NCI-H2227 treated with DMSO at 0.1 percent for 48 hours (cell line): ENCODE measurements at places on chromosomes 3 and 15.

DNA sequence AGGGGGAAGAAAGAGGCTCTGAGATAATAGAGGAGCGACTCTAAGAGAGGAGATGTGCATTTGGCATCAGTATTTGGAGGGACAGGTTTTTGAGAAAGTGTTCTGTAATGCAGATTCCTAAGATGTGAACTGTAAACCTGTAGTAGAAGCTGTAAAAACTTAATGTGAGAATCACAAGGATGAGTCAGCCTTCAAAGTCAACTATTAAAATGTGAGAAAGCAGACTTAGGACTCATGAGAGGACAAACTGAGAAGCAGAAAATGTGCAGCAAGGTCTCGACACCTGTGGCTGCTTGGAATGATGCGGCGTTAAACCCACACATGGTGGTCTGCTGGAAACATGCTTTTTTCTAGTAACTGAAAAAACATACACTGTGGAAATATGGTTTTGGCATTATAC lies 36.0 kb downstream of the USP13 start:
- DNase-seq: no peak

GRCh38 chr15:68303560-68304436 lies 26.3 kb downstream of the FEM1B start:
- DNase-seq: no peak

DNA sequence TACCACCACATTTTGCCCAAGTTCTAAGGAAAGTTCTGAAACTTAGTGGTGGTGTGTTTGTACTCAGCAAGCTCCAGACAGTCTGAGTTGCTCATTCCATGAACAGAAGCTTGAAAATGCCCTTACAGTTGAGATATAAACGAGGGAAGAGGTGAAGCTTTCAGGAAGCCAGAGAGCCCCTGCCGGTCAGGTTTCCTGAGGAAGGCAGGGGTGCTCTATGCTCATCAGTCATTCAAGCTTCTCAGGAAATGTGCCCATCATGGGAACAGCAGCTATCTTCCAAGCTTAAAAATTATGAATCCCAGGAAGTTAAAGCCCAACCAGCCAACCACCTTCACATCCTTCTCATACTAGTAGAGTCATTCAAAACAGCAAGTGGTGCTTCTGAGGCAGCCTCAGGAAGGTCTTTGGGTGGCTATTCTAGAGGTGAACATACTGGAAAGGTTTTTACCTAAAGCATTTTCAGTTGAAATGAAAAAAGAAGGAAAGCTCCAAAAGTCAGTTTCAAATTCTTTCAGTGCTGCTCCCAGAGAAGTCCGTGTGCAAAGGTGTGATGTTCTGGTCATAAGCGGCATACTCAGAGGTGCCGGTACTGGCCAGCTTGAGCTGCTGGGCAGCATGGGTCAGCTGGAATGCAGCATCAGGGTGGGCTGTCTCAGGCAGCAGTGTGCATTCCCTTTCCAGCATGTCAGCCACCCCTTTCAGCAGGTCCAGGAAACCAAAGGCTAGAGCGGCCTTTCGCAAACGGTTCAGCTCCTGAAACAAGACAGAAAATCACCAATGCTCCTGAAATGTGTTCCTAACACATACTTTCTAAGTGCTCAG lies 31.8 kb downstream of the INTS14 start:
- no peak for DNase-seq

GRCh38 chr15:36958606-36959005 lies 141.7 kb downstream of the MEIS2 start:
- DNase-seq: no peak

DNA sequence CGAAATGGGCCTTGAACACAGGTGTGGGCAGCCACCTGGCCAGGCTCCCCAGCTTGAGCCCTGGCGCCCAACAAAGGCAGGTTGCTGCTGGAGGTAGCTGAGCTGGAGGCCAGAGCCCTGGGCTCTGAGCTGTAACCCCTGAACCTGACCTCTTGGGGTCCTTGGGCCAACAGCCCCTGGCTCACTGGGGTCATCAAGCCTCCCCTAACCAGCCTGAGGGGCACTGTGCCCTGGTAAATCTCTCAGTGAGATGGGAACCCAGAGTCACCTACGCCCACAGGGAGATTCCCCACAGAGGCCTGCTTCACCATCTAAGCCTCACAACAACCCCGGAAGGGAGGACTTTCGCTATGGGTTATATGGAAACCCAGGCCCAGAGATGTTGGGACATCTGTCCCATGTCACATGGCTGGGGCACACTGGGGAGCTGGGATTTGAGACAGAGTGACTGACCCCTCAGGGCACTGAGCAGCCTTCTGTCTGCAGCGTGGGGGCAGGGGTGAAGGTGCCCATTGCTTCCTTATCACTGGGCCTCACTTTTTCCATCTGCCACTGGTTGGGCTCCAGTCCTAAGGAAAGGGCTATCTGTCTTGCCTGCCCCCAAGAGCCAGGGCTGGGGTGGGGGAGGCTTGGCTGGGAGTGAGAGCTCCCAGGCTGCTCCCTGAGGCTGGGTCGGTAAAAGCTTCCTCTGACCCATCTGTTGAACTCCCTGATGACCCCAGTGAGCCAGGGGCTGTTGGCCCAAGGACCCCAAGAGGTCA lies 59.1 kb downstream of the IQSEC1 start:
- DNase-seq: no peak

DNA sequence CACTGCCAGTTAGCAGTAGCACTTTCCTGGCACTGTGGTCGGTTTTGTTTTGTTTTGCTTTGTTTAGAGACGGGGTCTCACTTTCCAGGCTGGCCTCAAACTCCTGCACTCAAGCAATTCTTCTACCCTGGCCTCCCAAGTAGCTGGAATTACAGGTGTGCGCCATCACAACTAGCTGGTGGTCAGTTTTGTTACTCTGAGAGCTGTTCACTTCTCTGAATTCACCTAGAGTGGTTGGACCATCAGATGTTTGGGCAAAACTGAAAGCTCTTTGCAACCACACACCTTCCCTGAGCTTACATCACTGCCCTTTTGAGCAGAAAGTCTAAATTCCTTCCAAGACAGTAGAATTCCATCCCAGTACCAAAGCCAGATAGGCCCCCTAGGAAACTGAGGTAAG lies 22.6 kb downstream of the CLDN18 start:
- no peak for DNase-seq

DNA sequence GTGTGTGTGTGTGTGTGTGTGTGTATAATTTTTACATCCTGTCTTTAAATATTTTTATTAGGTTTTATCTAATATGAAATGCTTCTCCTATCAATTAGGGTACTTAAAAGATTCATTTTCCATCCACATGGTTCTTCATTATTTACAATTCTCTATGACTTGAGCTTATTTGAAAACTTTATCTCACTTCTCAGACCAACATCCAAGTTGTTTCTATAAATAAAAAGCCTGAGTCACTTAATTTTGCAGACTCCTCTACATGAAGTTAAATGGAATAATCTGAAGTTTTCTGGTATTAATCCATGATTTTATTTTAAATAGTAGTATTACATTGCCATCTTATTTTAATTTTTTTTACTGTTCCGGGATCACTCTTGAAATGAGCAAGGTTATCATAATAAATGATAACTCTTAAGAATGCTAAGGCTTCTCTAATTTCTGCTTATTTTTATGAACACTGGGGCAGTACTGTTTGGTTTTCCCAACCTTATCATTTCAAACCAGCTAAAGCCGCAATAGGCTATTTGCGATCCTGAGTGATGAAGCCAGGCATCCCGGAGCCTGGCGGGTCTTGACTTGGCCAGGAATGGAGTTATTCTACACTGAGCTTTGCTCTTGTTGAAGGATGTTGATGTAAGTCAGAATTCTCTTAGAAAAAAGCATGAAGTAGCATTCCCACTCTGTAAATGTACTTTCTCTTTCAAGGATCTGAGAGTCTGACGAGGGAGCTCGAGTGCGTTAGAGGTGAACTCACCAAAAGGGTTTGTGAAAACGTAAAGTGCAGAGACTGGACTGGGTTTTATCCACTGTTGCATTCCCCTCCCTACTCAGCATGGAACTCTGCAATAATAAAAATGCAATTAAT lies 220.2 kb upstream of the LRTM1 start:
- DNase-seq: no peak

DNA sequence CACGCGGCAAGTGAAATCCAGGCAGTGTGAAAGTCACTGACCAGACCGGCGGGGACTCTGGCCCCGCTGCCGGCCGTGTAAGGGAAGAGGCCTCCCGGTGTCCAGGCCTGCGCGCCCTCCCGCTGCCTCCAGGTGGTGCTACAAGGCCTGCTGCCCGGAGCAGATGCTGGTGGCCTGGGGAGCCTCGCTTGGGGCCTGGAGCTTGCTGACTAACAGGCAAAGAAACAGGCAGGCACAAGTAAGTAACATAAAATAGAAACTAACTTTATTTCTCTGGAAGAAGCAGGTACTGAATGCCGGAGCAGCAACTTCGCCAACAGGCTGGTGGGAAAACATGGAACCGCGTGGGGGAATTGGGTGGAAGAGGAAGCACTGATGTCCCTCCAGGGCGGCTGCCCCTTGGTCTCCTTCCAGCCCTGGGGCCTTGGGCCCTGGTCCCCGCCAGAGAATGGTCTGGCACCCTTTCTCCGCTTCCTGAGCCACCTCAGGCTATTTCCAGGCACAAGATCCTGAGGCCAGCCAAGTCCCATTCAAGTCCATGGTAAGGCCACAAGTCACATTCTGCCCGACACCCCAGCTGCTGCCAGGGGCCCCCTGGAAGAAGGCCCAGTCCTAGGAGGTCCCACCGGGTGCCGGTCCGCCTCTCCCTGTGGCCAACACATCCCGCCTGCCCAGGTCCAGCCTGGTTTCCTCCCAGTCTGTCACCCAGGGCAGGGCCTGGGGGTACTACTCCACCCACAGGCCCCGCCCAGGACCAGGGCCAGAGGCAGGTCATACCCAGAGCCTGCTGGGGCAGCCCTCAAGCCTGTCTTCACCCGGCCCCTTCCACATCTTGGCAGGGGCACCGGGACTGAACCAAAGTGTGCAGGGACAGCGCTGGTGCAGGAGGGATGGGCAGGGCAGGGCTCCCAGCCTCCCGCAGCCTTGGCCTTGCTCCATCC lies 45.0 kb downstream of the TNK2 start:
- no peak for DNase-seq

DNA sequence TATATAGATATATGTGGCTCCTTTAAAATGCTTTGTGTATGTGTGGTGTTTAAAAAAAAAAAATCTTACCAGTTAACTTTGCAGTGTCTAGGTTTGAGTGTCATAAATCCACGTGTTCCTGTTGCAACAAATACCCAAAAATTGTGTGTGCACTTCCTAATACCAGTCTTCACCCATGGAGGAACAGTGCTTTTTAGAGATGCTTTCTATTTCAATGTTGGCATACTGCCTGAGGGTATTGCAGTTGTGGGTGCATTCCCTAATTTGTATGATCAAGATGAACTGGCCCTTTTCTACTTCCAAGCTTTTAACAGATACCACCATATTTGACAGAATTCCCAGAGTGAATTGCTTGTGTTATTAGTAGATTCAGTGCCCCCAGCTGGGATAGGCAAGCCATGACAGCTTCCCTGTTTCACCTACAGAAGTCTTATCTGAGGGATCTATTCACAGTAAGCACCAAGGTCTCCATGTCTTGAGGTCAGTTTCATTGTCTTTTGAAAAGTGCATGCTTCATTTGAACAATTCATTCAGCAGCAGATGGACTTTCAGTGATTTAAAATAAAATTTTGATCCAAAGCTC lies 68.9 kb upstream of the GOLGA6B start:
- DNase-seq: no peak

DNA sequence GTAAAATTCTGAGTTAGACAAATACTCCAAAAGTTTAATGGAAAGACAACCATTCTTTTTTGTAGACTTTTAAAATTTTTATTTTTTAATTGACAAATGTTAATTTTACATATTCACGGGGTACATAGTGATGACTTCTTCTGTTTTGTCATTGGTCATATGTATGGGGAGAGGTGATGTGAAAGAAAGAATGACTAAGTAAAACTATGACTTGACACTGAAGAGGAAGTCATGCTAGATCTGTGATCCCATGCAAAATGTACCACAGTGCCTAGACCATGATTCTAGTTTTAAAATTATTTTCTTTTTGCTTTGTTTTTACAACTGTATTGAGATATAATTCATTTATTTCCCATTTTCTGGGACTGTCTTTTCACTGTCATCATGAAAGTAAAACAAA lies 281.6 kb downstream of the MBNL1 start:
- no peak for DNase-seq

DNA sequence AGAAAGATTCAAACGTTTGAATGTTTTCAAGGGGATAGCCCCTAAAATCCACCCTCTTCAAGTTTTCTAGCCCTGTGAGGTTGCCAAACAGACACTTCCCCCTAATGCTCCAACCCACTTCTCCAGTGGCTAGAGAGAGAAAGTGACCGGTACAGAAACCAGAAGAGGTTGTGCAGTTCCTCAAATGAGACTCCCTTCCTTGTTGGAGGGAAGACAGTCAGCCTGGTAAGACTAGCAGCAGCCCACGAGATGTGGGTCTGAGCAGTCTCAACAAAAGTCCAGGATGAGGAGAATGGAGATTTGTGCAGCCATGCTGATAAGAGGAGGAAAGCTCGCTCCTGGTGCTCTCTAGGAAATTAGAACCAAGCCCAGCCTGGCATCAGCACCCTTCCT lies 222.8 kb upstream of the TPRG1 start:
- no peak for DNase-seq

GRCh38 chr3:46849045-46849631 lies 14.1 kb downstream of the MYL3 start:
- no peak for DNase-seq

DNA sequence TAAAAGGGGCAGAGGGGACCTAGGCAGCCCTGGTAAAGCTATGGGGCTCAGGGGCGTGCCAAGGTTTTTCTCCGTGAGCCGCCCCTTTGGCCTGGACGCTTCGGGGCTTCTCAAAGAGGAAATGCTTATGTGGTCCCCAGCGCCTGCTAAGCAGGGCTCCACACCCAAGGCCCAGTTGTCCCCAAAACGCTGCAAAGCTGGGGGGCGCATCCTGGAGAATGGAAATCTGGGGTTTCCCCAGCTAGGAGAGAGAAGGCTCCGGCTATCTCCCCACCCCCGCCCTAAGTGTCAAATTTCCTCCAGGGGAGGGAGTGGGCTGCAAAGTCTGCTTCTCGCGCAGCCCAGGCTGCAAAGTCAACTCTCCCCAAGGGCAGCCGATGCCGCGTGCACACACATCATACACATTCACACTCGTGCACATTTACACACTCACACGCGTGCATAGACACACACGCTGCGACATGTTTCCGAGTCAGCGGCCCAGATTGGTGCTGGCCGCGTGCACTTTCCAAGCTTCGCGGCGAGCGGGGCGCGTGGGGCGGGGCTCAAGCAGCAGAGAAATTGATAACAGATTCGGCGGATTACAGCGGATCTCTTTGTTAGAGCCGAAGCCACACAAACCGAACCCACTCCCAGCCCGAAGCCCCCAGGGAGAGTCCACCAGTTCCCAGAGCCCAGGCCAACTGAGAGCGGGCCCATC lies 4.5 kb downstream of the WNT5A start:
- no peak for DNase-seq

- no peak for DNase-seq
These were observed 40.6 kb downstream of the ATP13A3 start for GRCh38 chr3:194446172-194446571.

GRCh38 chr3:72178463-72179106 lies 393.6 kb upstream of the PROK2 start:
- DNase-seq: no peak

GRCh38 chr3:187281191-187281714 lies 10.3 kb downstream of the MASP1 start:
- DNase-seq: no peak
